Activated T-cell treated with anti-CD3 and anti-CD28 coated beads, Interleukin-2, amount 50 U/mL, for 72 hours (primary cell): ENCODE measurements at places on chromosomes 1 and 21. TPM values are rescaled to one million over a fixed set of nuclear protein-coding genes. Genes with fewer than 3 reads are reported as not detected.

GRCh38 chr1:58585581-58586151, 8.6 kb upstream of the TACSTD2 start:
- DNase-seq: no peak

DNA sequence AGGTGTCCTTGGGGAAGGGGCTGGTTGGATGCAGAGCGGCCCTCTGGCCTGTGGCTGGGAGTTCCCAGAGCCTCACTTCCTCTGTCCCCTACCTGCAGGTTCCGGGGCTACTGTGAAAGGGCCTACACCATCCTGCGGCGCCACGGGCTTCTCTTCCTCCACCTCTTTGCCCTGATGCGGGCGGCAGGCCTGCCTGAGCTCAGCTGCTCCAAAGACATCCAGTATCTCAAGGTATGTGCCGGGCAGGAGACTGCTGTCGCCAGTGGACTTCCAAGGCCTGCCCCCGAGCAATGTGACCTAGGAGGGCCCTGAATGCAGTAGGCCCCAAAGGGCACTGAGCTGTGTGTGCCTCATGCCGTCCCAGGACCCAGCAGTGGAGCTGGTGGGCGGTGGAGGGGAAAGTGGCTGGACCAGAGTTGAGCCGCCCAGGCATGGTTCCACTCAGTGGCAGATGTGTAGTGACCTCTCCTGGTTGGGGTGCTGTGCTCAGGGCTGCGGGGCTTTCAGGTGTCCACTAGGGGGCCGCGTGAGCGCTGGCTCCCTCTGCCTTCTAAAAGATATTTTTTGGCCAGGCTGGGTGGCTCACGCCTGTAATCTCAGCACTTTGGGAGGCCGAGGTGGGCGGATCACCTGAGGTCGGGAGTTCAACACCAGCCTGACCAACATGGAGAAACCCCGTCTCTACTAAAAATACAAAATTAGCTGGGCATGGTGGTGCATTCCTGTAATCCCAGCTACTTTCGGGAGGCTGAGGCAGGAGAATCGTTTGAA, 73.4 kb downstream of the PIK3CD start:
- DNase-seq: peak; percentile 72

GRCh38 chr1:212162635-212163034, 122.6 kb upstream of the PPP2R5A start:
- peak; percentile 29 for DNase-seq

KRTAP11-1 gene
- total RNA-seq: not detected

DNA sequence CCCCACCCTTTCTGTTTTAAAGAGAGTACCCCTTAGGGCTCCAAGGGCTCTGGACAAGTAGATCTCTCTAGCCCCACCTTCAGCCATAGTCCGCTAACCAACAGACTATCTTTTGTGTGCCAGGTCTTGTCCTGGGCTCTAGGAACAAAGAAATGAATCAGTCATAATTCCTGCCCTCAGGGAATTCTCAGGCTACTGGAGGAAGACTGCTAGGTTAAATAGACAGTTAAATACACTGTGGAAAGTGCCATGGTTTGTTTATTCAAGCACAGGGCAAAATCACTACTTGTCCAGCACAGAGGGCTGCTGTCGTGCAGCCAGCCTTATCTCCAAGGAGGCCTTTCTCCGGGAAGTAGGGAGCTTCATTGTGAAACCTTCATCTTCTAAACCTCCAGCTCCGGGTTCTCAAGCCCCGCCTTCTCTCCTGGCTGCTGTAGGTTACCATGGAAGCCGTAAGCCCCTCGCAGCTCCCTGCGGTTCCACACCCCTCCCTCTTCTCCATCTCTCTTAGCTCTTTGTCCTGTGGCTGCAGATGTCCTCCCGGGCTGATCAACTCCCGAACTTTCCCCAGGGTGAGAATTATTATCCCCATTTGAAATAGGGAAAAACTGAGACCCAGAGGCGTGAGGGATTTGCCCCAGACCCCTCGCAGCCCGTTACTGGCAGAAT, 29.8 kb downstream of the SHISAL2A start:
- DNase-seq: no peak

GRCh38 chr1:99756598-99756997, 9.8 kb downstream of the FRRS1 start:
- no peak for DNase-seq
